Activated CD4-positive, alpha-beta T cell treated with anti-CD3 and anti-CD28 coated beads, Interleukin-2, amount 10 ng/mL, durations not matched to agents 7 days and 5 days (primary cell): ENCODE measurements at places on chromosomes 11 and 22.

DNA sequence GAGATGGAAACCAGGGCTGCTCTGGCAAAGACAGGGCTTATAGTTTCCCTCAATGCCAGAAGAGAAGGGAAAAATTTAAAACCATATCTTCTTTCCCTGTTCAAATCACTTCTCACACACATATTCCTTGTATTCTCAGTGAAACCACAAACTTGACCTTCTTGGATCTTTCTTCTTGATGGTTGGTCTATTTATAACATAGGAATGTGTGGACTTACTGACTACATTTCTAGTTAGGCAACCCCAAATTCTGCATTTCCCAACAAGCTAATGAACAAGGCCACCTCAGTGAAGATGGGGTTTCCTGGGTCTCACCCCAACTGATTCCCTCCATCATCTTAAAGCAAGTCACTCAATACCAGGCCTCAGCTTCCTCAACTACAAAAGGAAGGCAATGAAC is 3.8 kb upstream of the QSER1 start:
- no peak for DNase-seq

- no peak for DNase-seq
Measured at GRCh38 chr11:59807047-59807610, 3.4 kb downstream of the MRPL16 start.

DNA sequence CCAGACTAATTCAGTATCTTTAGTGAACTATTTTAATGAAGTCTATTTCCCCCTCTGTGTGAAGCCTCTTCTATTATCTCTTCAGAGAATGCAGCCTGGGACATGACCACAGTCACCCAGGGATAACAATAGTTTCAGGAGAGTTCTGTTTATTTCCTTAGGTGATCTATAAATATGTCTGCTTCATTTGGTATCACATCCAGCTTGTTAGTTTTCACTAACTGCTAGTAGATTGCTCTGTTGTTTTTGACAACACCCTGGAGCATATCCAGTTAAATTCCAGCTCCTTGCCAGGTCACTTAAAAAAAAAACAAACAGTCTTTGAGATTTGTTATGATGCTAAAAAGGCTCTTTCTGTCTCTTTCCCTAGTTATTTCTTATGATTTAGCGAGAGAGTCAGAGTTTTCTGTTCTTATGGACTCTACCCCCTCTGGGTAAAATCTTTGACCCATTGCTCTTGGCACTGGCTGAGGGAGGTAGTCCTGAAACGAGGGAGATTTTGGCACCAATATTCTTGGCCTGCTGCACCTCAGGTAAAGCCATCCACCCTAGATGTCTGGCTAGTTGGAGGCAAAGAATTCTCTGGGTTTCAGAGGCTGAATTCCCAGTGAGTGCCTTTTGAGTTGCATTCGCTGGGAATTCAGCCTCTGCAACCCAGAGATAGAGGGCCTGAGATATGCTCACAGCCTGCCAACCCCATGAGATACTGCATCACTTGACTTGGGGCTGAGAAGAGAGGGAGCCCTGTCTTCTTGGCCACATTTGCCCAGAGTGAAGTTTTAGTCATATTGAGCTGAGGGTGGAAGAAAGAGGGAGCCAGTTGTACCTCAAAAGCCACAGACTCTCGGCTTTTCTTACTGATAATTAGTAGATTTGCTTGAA is 159.1 kb downstream of the PGR start:
- DNase-seq: no peak

DNA sequence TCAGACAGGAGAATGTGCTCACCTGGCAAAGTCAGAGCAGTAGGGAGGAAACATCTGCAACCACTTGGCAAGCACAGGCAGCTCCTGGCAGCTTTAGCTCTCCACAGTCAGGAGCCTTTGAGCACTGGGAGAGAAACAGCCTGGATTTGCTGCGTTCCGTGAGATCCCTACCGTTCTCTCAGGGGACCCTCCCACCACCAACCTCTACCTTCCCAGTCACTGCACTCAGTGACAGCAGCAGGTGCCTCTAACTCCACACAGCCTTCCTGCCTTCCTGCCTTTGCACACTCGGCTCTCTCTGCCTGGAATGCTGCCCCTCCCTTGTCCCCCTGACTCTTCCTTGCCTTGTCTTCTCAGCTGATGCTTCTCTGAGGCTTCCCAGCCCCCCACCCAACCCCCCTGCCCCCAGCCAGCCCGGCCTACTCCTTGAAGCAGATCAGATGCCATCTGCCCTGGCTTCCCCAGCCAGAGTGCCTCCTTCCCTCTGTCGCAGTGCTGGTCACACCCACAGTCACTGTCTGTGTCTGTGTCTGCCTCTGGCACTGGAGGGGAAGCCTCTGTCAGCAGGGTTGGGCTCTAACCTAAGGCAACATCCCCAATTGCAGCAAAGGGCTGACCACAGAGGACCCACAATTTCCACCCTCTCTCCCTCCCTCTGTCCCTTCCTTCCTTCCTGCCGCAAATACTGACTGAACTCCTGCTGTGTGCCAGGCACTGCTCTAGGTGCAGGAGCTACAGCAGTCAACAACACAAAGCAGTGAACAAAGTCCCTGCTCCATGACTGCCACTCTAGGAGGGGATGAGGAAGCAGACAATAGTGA is 14.9 kb upstream of the TSKU start:
- peak; percentile 63 for DNase-seq

- no peak for DNase-seq
Measured at GRCh38 chr22:45376009-45376408, 37.4 kb downstream of the SMC1B start.

- DNase-seq: no peak
Measured at GRCh38 chr11:35096723-35097122, 42.2 kb upstream of the CD44 start.

DNA sequence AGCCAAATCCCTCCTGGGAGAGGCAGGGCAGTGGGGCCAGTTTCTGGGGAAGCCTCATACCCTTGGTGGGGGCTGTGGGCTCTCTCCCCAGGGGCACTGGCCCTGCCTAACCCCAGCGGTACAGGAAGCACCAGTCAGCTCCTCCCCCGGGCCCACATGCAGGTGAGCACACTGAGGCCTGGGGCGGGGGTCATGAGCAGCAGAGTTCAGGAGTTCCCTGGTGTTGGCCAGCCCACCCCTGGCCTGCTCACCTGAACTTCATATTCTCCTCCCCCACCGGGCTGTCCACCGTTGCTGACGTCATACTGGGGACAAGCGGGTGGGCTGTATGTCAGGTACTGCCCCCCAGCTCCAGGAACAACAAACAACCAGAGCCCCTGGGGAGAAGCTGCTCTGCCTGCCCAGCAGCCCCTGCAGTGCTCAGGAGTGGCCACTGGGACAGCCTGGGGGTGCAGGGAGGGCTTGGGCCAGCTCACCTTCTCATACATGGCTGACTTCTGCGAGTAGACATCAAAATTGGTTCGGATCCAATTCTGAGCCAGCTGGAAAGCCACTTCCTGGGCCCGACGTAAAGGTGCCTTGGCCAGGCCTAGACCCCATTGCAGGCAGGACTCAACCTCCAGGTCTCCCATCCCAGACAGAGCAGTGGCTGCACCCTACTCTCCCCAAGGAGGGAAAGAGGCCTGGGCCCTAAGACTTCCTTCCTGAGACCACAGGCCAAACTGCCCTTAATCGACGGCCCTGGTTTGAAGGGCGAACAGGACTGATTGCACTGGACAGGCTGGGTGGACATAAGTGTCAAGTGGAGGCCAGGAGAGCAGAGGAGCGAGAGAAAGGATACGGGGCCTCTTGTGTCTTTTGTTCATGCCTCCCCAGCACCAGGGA is 20.8 kb downstream of the TREH start:
- DNase-seq: no peak

DNA sequence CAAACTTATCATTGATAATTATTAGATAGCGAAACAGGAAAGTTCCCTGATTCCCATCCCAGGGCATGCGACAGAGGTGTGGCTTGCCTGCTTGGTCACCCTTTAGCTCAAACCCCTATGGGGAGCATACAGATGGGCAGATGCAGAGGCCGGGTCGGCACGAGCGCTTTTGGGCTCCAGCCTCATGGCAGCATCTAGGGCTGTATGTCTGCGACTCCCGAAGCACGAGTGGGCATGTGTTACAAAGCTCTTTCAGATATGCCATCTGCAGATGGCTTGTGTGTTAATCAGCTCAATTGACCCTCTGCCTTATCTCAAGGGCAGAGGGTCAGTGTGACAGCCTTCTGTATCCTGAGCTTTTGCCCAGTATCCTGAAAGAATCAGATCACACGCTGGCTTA is 2069.3 kb upstream of the RAG2 start:
- DNase-seq: no peak

DNA sequence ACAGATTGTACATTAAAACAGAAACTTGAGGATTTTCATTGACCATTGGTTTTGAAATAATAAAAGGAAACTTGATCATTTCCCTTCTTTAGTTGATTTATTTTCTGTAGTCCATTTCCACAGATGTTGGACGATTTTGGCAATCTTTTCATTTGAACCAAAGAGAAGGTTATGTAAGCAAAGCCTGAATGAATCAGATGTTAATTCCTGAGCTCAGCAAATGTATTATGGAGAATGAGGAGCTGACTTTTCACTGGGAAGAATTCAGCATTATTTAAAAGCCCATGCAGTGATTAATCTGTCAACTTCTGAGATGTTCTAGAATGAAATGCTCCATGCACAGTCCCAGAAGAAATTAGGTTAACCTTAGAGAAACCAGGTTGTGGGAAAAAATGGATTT is 29.0 kb downstream of the ELMOD1 start:
- DNase-seq: no peak

DNA sequence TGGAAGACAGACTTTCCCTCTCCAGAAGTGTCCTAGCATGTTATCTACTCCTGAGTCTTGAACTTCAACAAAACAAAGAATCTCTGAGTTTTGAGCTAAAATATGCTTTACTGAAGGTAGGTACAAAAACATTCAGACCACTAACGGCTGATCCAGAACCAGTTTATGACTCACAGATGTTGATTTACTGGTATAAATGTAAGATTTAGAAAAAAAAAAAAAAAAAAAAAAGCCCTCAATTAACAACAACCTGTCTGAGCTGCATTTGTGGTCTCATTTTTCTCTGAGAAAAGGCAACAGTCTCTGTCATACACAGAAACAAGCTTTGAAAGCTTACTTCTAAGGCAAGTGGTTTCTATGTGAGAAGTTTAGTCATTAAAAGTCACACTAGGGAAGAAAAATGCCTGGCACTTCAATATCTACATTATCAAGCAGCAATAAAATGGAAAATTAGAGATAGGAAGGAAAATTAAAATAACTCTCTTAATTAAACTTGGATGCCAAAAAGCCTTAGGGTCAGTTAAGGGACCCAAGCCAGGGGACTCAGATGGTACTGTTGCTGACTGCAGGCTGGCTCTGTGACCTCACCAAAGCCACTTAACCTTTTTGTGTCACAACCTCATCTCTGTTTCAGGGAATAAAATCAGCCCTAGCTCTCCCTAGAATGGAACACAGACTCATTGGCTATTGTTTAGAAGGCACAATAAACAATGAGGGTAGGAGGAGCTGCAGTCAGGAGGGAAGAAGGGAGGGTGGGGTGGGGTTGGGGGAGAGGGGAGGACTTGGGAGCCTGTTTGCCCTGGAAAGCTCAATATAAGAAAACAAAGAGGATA is 61.7 kb downstream of the ETS1 start:
- peak; percentile 61 for DNase-seq

GRCh38 chr11:74842967-74843366 is 94.3 kb downstream of the RNF169 start:
- no peak for DNase-seq

DNA sequence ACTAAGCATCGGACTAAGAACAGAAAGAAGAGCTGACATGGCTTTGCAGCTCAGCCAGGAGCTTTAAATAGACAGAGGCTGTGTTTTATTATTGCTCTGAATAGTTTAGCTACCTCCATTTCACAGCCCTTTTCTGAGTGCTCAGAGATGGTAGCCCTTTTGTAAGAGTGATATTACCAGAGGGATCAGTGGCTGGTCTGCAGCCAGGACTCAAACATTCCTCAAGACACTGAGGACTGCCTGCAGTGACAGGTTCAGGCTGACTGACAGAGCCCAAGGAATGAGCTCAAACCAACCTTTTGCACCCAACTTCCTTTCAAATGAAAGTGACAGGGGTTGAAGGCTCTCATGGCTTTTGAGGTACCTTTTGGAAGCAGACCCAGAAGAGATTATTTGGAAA is 189.0 kb downstream of the DDX10 start:
- peak; percentile 32 for DNase-seq

DNA sequence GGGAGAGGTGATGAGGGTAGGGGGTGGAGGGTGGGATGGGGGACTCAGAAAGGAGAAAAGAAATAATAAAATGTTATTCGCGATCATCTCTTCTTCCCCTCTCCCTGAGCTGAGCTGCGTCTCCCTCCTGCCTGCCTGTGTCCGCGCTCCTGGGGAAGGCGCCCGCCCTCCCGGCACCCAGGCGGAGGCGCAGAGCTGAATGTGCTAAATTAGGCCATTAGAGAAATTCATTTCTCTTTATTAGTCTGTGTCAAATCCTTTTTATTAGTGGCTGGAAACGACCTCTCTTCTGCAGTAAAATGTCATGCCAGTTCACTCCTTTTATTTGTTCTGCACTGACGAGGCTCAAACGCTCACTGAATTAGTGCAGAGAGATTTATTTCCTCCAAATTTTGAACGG is 116.1 kb downstream of the FEZ1 start:
- no peak for DNase-seq

DNA sequence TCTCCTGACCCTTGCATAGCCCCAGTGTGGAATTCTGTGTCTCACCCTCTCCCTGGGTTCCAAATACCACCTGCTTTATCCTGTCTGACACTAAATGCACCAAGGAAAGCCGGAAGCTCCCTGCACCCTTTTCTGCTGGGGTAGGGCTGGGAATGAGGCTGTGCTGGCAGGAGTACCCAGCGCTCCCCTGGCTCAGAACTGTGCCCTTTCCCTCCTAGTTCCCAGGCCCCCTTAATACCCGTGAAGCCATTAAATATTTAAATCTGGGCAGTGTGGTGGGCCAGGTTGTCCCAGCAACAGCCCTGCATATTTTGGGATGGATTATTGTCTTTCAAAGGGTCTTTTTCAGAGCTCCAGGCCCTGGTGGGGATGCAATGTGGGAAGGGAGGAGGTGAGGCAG is 63.0 kb downstream of the TP53I11 start:
- DNase-seq: no peak

- no peak for DNase-seq
Measured at GRCh38 chr11:45155627-45156180, 9.3 kb downstream of the PRDM11 start.

- no peak for DNase-seq
Measured at GRCh38 chr11:66302656-66303055, 11.0 kb downstream of the TMEM151A start.

- peak; percentile 36 for DNase-seq
Measured at GRCh38 chr11:13963169-13963948, 836 bp downstream of the SPON1 start.

DNA sequence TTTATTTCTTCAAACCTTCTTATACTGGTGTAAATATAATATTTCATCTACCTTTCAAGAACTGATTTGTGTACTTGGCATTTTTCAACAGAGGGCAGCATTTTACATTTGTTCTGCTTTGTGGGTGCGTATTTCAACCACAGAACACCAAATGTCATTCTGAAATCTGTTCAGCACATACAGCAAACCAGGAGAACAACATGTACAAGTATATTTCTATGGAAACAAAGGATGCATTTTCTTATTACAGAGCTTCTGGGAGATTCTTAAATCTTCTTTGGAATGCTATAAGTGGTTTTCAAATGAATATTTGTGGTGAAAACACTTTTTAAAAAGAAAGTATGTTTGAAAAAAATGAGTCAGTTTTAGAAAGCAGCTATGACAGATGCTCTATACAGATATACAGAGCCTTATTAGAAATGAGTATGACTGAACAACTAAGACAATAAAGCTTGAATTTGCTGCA is 946.0 kb downstream of the FAM181B start:
- DNase-seq: peak; percentile 46

- no peak for DNase-seq
Measured at GRCh38 chr11:124398924-124399323, at the start of gene OR8B3. TSS of gene OR8B3 (minus strand) at chr11:124399024. CDS start at chr11:124397351, 1,673 bp downstream.

- peak; percentile 78 for DNase-seq
Measured at GRCh38 chr11:3905080-3905953, 49.9 kb downstream of the STIM1 start.

- no peak for DNase-seq
Measured at GRCh38 chr11:74681686-74682651, 49.3 kb downstream of the CHRDL2 start.
